NCI-H2029 (cell line): ENCODE measurements at places on chromosomes 3 and 15.

DNA sequence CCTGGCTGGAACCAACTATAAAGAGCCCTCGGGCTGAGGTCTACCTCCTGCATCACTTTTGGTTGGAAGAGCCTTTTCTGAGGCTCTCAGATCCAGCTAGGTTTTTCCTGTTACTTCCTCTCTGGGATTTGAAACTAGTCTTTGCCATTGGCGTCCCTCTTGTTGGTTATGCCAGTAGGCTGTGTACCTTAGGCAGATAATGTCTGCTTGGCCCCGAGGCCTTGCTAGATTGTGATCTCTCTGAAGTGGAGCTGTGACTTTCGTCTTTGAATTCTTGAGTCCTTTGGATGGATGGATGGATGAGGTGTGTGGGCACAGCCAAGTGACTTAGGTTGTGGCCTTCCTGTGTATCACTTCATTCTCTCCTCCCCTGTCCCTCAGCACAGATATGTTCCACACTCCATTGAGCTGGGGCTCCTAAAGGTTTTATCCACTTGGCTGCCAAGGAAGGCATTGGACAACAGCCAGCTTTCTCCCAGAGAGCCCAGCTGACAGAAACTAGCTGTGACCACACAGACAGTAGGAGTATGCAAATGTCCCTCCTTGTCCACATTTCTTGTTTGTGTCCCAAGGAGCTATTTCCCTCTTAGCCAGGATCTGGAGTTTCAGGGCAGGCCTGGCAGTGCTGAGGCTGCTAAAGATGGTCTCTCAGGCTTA lies 7.9 kb upstream of the DNAJC17 start:
- DNase-seq: no peak

DNA sequence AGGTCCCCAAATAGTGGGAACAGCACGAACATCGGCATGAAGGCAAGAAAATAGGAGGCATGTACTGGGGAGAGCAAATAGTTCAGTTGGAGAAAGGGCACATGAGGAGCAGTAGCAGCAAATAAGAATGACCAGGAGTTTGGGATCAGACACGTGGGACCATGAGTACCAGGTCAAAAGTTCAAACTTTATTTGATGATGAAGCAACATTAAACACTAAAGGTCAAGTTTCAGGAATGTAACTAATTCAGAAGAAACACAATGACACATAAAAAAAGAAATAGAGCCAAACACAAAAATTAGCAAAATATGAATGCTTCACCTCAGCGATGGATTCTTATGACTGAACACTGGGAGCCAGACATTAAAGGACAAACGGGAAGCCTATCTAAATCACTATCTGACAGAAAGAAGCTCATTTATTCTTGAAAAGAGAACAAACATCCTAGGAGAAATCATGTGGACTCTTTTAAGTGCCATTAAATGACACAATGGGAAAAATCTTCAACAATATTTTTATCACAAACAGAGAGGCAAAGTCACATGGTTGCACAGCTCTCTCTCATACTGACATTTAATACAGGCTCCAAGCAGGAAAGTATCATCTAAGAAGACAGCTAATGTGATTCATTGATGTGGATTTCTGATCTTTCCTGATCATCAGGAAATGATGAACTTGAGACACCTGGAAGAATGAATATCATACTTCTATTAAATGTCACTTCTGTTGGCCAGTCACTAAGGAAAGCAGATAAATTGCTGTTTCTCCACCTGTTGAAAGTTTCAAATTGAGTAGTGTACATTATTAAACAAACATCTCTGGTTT lies 216.9 kb upstream of the THBS1 start:
- no peak for DNase-seq

DNA sequence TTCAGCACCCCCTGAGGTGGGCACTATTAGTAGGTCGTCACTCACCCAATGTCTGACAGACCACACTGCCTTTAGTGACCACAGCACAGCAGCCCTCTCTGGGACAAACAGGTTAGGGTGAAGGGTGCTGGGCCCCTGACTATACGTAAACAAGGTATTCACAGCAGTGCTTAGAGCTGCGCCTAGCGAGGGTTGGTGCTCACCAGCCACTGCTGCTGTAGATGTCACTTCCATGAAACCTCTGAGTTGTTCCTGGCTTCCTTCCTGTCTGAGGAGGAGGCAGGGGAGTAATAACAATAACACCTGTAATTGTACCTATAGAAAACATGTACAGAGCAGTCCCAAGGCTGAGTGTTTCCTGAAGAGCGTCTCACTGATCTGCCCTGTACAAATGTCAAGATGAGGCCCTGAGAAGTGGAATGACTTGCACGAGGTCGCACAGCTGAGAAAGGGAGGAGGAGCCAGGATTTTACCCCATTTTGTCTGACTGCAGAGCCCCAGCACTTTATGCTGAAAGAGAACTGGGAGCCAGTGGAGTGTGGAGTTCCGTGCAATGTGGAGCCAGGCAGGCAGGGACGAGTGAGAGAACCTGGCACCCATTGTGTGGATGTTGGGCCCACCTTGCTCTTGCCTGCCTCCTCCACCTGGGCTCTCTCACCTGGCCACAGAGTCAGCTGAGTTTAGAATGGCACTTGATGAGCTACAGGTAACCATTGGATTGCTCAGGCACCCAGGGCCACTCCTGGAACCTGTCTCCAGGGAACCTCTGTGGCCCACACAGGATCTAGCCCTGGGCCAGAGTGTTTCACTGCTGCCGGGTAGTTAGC lies 93.8 kb downstream of the DNAJB8 start:
- DNase-seq: no peak

DNA sequence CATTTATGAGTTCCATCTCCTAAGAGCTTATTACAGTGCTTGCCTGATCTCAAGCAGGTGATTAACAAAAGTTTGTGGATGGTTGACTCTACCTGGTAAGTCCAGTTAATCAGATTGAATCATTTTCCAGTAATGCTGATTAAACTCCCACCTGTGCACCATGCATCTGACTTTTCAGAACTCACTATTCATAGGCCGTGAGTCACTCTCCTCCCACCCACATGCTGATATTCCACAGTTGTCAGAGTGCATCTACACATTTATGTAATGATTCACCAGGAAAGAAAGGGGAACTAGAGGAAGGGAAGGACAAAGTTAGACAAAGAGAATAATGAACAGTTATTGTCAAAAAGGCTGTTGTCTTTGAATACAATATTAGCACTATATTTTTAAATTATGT lies 106.2 kb upstream of the UBE3A start:
- DNase-seq: no peak

DNA sequence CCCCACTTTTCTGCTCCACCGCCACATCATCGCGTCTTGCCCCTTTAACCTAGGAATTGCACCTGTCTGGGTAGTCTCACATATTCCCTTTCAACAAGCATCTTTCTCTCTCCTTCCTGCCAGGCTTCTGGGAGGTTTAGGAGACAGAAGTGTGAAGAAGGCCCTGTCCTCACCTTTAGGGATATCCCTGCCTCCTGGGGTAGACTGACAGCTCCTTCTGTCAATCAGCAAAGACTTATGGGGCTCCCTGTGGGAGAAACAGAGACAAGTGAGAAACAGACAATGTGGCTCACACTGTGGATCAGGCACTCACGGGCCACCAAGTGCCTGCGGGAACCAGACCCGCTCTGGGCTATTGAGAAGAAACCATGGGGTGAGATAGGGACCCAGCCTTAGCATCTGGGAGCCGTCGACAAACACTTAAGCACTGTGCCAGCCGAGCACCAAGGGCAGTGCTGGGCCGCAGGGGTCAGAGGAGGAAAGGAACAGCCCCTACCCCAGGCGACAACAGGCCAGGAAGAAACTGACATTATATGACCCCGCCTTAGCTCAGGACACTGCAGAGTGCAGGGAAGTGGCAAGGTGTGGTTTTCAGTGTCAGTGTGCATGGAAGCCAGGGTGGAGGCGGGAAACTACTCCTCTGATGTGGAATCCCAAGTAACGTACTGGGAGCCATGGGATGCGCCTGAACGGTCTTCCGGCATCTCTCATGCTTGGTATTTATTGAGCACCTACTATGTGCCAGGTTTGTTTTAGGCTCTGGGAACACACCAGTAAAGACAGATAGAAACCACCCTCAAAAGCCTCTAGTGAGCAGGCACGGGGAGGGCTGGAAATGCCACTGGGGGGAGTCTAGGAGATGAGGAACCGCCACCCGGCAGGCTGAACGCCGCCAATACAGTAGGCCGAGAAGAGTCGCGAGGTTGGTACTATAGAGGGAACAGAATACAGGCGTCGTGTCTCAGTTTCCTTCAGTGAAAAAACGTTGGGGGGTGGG lies 1.8 kb downstream of the EFCC1 start:
- DNase-seq: no peak

- peak; percentile 29 for DNase-seq
These were observed 23.7 kb downstream of the CFAP92 start for GRCh38 chr3:128969993-128970739.

- DNase-seq: no peak
These were observed 7.0 kb upstream of the ACTC1 start for GRCh38 chr15:34802371-34802770.

GRCh38 chr3:171258316-171258715 lies 201.9 kb downstream of the TNIK start:
- no peak for DNase-seq

- DNase-seq: no peak
These were observed 17.4 kb downstream of the PDIA5 start for GRCh38 chr3:123084192-123084591.

DNA sequence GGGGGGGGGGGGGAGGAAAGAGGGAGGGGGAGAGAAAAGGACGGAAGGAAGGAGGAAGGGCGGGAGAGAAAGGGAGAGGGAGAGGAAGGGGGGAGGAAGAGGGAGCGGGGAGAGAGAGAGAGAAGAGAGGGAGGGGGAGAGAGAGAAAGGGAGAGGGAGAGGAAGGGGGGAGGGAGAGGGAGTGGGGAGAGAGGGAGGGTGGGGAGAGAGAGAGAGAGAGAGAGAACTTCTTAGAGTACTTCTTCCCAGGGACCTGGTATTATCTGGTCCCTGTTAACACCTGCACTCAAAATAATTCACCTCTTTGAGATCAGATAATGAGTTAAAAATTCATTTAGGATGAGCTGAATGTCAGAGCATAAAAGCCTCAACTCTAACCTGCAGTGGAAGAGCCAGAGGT lies 1.1 kb downstream of the SEC13 start:
- DNase-seq: no peak

DNA sequence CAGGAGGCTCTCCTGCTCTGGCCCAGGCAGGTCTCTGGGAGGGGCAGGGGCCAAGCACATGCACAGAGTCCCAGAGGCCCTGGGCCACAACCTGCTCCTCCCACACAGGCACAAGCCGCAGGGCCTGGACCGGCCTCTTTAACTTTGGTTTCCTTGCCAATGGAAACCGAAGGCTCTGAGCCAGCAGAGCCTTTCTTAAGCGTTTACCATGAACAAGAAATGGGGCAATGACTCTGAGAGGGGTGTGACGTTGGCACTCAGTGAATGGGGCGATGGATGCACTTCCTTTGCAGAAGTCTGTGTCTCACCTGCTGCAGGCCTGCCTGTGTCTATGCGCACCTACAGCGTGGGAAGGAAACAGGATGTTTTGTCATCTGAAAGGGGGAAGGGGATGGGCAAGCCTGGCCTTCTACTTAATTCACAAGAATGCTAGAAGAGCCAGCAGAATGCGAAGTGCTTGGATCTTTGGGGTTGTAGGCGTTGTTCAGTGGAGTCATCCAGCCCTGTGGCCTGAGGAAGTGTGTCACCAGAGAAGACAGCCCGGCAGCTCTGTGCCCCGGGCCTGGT lies 41.8 kb downstream of the IFT122 start:
- DNase-seq: no peak

DNA sequence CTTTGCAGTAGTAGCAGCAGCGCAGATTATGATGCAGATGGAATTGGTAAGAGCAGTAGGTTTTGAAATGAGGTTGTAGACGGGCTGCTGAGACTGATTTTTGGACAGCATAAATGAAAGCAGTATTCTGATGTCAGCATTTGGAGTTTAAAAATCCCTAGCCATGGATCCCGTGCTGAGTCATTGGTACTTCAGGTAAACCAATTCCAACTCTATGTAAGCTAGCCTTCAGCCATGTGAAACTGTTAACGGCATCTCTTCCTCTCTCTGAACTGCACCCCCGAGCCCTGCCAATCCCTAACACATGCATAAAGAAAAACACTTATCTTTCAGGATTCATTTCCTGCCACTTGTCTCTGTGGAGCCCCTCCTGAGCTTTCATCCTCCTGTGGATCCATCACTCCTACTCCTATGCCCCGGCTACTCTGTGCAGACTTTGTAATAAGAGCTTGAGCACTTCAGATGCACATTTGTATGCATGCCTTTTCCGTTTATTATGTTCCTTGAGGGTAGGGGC lies 119.0 kb downstream of the AKAP13 start:
- DNase-seq: peak; percentile 24

DNA sequence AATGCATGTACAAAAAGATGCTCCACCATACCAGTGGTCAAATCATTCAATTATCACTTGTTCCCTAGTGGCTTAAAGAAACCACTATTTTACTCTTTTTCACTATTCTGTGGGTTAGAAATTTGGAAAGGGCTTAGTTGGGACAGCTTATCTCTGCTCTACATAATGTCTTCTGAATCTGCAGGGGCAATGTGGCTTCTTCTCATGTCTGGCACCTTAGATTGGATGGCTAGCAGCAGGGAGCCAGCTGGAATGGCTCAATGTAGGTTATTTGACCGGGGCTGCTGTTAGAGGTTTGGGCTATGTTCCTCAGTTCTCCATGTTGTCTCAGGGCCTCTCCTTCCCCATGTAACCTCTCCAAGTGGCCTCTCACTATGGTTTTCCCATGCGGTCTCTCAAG lies 57.5 kb upstream of the EPHB1 start:
- DNase-seq: no peak

- no peak for DNase-seq
These were observed 101.6 kb upstream of the SPATA12 start for GRCh38 chr3:56958879-56959278.

- DNase-seq: no peak
These were observed 14.8 kb upstream of the LDHAL6B start for GRCh38 chr15:59191855-59192237.

DNA sequence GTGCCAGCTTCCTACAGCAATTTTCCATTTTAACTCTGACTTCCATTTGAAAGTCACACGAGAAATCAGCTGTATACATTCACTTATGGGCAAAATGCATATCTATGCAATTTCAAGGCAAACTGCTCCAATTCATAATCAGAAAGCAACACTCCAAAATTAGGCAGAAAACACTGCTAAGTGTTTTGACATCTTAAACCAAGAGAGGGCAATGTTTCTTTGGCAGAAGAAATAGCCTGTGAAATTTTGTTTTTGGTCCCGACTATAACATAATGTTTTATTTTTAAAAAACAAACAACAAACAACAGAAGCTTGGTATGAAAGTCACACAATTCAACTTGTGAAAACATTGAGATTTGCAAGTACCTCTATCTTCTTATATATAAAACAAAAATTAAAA lies 42.6 kb downstream of the GOLIM4 start:
- DNase-seq: no peak

- DNase-seq: no peak
These were observed 667.9 kb downstream of the CADM2 start for GRCh38 chr3:85626662-85627061.

- no peak for DNase-seq
These were observed 48.3 kb downstream of the SERPINI1 start for GRCh38 chr3:167783781-167784180.

DNA sequence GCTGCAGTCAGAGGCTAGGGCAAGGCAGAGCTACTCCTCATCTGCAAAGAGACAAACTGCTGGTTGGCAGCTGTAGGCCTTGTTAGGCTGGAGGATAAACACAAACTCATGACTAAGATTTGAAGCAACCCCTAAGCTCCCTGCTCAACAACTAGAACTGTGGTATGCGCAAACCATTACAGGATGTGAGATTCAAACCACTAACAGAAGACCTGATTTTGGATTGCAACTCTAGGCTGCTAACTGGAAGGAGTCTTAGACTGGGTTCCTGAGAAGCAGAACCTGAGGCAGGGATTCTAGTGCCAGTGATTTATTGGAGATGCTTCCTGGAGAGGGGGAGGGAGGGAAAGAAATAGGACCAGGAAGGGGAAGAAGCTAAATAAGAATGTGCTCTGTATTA lies 22.5 kb downstream of the CCR4 start:
- DNase-seq: peak; percentile 22
